A673 (cell line): ENCODE measurements at places on chromosomes 1 and 21. TPM values are rescaled to one million over a fixed set of nuclear protein-coding genes. Genes with fewer than 3 reads are reported as not detected.

GRCh38 chr1:35860696-35861095 lies 22.3 kb upstream of the AGO1 start:
- no peak overlapping the region for H3K4me3 ChIP-seq
- H3K36me3 ChIP-seq: no peaks in the 10 kb centered on the region
- H3K27ac ChIP-seq: no peak overlapping the region
- no peaks in the 10 kb centered on the region for H3K4me1 ChIP-seq
- no peaks in the 10 kb centered on the region for H3K27me3 ChIP-seq
- no peak for DNase-seq

GRCh38 chr1:41880261-41880660 lies 38.5 kb downstream of the HIVEP3 start:
- H3K36me3 ChIP-seq: no peaks in the 10 kb centered on the region
- no peaks in the 10 kb centered on the region for H3K4me1 ChIP-seq
- no peak for DNase-seq
- no peak overlapping the region for H3K4me3 ChIP-seq
- no peak overlapping the region for H3K27ac ChIP-seq
- H3K27me3 ChIP-seq: no peaks in the 10 kb centered on the region

- DNase-seq: no peak
- no peak overlapping the region for H3K27ac ChIP-seq
- no peaks in the 10 kb centered on the region for H3K36me3 ChIP-seq
- H3K27me3 ChIP-seq: peaks cover 28% of the 10 kb centered on the region
- H3K4me3 ChIP-seq: no peak overlapping the region
- no peaks in the 10 kb centered on the region for H3K4me1 ChIP-seq
Measured at GRCh38 chr1:74586253-74586897, 74.0 kb upstream of the LRRC53 start.

GRCh38 chr1:204465546-204466415 lies 28.8 kb downstream of the PIK3C2B start:
- H3K36me3 ChIP-seq: no peaks in the 10 kb centered on the region
- H3K27me3 ChIP-seq: no peaks in the 10 kb centered on the region
- H3K4me1 ChIP-seq: peaks cover 44% of the 10 kb centered on the region

- no peaks in the 10 kb centered on the region for H3K36me3 ChIP-seq
- peaks cover 11% of the 10 kb centered on the region for H3K27me3 ChIP-seq
- H3K4me1 ChIP-seq: no peaks in the 10 kb centered on the region
- H3K27ac ChIP-seq: no peak overlapping the region
- peak; percentile 14 for DNase-seq
Measured at GRCh38 chr1:152745289-152745704, 12.5 kb upstream of the KPRP start.

- no peaks in the 10 kb centered on the region for H3K36me3 ChIP-seq
- H3K4me3 ChIP-seq: no peak overlapping the region
- H3K4me1 ChIP-seq: peaks cover 18% of the 10 kb centered on the region
Measured at GRCh38 chr1:172344444-172344843, 76.0 kb upstream of the C1orf105 start.

DNA sequence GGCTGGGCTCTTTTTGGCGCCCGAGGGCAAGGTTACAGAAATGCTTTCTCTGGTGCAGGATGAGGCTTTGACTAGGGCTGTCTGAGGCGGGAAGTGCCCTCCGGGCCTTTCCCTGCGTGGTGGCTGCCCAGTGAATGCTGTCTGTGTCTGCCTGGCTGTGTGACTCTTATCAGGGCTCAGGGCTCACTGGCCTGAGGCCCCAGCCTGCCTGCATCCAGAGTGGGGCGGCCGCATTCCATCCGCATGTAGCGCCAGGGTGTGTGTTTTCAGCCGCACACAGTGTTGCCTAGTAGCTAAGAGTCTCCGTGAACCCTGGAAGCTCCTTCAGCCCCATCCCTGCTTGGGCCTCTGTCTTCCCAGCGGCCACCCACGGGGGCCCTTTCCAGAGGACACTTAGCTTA lies 59.1 kb downstream of the FAAP20 start:
- H3K27me3 ChIP-seq: no peaks in the 10 kb centered on the region
- H3K27ac ChIP-seq: no peak overlapping the region
- H3K4me3 ChIP-seq: no peak overlapping the region
- H3K4me1 ChIP-seq: peaks cover 6% of the 10 kb centered on the region
- H3K36me3 ChIP-seq: no peaks in the 10 kb centered on the region

GRCh38 chr1:1950940-1951339 lies 31.9 kb upstream of the TMEM52 start:
- no peak for DNase-seq
- H3K27me3 ChIP-seq: no peaks in the 10 kb centered on the region
- no peak overlapping the region for H3K4me3 ChIP-seq
- H3K4me1 ChIP-seq: no peaks in the 10 kb centered on the region
- H3K27ac ChIP-seq: no peak overlapping the region
- H3K36me3 ChIP-seq: no peaks in the 10 kb centered on the region

DNA sequence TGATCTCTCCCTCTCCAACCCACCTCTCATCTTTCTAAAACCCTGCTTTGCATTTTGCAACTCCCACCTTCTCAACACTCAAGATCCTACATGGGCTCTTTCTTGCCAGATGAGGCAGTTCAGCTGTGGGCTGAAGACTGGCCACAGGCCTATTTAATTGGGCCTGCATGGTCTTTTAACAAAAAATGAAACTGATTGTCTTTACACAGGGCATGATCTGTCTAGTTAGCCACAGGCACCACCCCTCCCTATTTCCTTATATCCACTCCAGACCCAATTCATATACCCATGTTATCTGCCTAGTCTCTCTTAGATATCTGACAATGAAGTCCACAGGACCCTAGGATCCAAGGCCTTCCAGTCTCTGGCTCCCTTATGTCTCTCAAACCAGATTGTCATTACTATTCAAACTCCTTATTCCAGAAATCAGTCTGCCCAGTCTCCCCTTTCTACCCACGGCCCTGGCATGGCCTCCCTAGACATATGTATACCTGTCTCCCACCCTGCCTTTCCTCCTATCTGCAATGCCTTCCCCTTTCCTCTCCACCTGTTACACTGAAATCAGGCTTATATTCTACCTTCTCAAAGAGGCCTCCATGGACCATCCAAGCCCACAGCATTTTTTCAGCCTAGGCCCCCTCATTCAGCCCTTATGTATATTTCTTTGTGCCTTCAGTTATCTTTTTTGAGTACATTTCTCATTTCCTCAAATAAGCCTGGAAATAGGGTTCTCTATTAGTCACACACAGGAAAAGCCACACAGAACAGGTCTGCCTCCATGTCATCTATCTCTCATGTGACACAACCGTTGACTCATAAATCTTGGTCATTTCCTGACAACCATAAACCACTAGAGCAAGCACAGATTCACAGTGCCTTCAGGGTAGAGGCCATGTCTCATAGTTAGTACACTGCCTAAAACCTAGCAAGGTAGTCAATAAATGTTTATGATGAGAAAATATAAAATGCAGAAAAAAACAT lies 39.0 kb downstream of the LPAR3 start:
- no peak overlapping the region for H3K4me3 ChIP-seq
- H3K27me3 ChIP-seq: no peaks in the 10 kb centered on the region
- no peaks in the 10 kb centered on the region for H3K4me1 ChIP-seq
- H3K27ac ChIP-seq: no peak overlapping the region
- H3K36me3 ChIP-seq: no peaks in the 10 kb centered on the region

DNA sequence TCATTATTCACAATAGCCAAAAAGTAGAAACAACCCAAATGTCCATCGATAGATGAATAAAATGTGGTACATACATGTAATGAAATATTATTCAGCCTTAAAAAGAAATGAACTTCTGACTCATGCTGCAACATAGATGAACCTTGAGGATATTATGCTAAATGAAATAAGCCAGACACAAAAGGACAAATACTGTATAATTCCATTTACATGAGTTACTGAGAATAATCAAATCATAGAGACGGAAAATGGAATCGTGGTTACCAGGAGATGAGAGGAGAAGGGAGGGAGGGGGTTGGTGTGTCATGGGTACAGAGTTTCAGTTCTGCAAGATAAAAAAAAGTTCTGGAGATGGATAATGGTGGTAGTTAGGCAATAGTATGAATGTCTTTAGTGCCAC lies 184.1 kb downstream of the PSMG1 start:
- H3K4me3 ChIP-seq: no peak overlapping the region
- DNase-seq: no peak
- no peak overlapping the region for H3K27ac ChIP-seq
- no peaks in the 10 kb centered on the region for H3K27me3 ChIP-seq
- H3K36me3 ChIP-seq: no peaks in the 10 kb centered on the region

DNA sequence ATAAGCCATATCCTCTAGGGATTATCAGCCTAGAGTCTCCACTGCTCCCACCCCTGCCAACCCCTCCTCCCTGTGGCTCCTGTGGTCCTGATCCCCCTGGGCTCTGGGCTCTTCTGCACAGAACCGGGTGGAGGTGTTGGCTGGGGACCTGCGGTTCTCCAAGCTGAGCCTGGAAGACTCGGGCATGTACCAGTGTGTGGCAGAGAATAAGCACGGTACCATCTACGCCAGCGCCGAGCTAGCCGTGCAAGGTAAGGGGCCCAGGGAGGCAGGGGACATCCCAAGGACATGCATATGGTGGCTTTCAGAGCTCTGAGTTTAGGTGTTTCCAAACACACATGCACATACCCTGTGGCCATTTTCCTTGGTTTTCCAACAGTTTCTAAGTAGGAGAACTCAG lies 19.3 kb downstream of the CNTN2 start:
- no peak for DNase-seq
- H3K27ac ChIP-seq: no peak overlapping the region
- H3K4me1 ChIP-seq: no peaks in the 10 kb centered on the region
- no peak overlapping the region for H3K4me3 ChIP-seq
- no peaks in the 10 kb centered on the region for H3K36me3 ChIP-seq

- H3K27ac ChIP-seq: no peak overlapping the region
- no peak overlapping the region for H3K4me3 ChIP-seq
- no peaks in the 10 kb centered on the region for H3K27me3 ChIP-seq
- no peak for DNase-seq
- H3K36me3 ChIP-seq: peaks cover 23% of the 10 kb centered on the region
Measured at GRCh38 chr1:40742363-40743061, 41.1 kb upstream of the KCNQ4 start.

DNA sequence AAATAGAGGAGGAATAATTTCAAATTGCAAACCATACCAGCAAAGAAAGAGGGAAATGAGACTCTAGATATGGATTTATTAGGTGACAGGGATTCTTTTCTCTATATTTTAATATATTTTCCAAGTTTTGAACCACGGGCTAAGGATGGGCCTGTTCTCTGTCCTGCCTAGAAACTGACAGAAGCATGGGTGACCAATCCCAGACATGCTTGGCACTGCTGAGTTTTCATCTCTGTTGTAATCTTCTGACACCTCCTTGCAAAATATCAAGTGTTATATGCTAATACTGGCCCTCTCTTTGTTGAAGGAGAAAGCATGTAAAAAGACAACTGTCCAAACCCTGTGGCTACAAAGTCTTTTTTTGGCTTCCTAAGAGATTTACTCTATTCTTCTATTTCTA lies 774 bp upstream of the ANGPTL7 start:
- no peaks in the 10 kb centered on the region for H3K27me3 ChIP-seq
- H3K4me3 ChIP-seq: no peak overlapping the region
- H3K4me1 ChIP-seq: no peaks in the 10 kb centered on the region
- no peak overlapping the region for H3K27ac ChIP-seq
- H3K36me3 ChIP-seq: peaks cover 14% of the 10 kb centered on the region
- DNase-seq: no peak

- H3K27me3 ChIP-seq: no peaks in the 10 kb centered on the region
- no peak for DNase-seq
- peaks cover 2% of the 10 kb centered on the region for H3K36me3 ChIP-seq
- H3K27ac ChIP-seq: no peak overlapping the region
- no peak overlapping the region for H3K4me3 ChIP-seq
Measured at GRCh38 chr1:39524591-39525365, 33.3 kb downstream of the BMP8A start.

DNA sequence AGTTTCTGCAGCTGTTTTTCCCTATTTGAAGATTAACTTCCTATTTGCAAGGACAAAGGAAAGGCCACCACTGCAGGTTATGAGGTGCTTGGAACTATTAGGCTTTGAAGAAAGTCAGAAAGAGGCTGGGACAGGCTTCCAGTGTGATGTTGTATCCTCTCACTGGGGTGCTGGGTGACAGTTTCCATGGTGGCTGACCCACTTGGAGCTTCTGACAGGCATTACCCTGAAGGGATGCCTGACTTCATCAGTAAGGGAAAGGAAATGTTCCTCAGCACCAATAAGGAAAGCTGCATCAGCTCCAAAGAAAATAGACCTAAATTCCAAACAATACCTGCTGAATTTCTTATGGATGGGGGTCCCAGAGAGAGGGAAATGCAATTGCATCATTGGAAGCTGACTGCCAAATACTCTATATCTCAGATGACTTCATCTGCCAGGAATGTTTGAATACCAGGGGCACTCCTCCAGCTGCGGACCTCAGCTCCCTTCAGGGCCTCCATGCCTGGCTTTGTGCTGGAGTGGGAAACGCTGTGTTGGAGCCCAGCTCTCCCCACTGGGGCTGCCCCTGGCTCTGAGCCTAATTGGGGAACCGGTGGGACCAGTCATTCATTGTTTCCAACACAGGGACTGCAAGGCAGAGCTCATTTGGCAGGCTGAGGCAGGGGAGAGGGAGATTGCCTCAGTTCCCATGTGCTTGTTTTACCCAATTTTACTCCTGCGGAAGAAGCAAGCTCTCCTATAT lies 76.6 kb downstream of the RGL1 start:
- peak overlapping the region; percentile 92 for H3K27ac ChIP-seq
- H3K27me3 ChIP-seq: no peaks in the 10 kb centered on the region
- peaks cover 97% of the 10 kb centered on the region for H3K4me1 ChIP-seq
- peak; percentile 94 for DNase-seq
- H3K4me3 ChIP-seq: no peak overlapping the region
- peaks cover 47% of the 10 kb centered on the region for H3K36me3 ChIP-seq

DNA sequence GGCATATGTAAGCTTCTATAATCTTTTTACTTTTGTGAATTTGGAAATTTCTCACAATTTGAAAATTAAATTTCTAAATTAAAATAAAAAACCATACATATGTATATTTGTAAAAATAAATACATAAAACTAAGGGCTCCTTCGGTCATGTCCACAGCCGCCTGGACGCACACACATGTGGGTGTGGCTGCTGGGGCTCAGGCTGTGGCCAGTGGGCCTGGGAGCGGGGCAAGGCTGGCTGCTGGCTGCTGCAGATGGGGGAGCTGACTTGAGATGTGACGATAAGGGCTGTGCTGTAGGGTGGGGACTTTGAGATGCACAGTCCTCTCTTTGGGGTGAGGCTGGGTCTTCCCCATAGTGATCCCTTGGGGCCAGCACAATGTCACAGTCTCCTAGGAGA lies 4.8 kb downstream of the RER1 start:
- no peak overlapping the region for H3K4me3 ChIP-seq
- H3K4me1 ChIP-seq: peaks cover 10% of the 10 kb centered on the region
- no peak overlapping the region for H3K27ac ChIP-seq
- no peak for DNase-seq

DNA sequence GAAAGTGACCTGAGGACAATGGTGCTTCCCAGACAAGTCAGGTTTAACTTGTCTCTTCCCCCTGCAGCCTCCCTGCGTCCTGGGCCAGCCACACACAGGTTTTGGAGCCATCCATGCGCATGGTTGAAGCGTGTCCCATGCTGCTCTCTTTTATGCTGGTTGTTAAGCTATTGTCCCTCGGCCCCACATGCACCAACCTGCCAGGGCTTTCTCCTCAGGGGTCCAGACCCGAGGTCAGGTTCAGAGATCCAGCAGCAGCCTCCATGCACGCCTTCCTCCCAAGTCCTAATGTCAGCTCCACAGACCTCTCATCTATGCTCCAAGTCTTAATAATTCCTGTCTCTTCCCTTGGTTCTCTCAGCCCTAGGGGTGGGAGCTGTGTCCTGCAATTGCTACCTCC lies 1.6 kb downstream of the ABCA4 start:
- H3K4me3 ChIP-seq: no peak overlapping the region
- no peak overlapping the region for H3K27ac ChIP-seq
- no peak for DNase-seq
- peaks cover 24% of the 10 kb centered on the region for H3K4me1 ChIP-seq
- no peaks in the 10 kb centered on the region for H3K27me3 ChIP-seq

SIM2 gene
- total RNA-seq: 42.7 and 49.1 TPM in 2 replicates

SPAG17 gene
- not detected in 2 replicates for total RNA-seq

ARTN gene
- 25.1 and 28.1 TPM in 2 replicates for total RNA-seq

GSTM3 gene
- 72.2 and 73.4 TPM in 2 replicates for total RNA-seq

ASCL5 gene
- 0.22 TPM in 1 of 2 replicates, not detected in the other for total RNA-seq
